ENCODE measurements at places on chromosomes 13 and 19.

DNA sequence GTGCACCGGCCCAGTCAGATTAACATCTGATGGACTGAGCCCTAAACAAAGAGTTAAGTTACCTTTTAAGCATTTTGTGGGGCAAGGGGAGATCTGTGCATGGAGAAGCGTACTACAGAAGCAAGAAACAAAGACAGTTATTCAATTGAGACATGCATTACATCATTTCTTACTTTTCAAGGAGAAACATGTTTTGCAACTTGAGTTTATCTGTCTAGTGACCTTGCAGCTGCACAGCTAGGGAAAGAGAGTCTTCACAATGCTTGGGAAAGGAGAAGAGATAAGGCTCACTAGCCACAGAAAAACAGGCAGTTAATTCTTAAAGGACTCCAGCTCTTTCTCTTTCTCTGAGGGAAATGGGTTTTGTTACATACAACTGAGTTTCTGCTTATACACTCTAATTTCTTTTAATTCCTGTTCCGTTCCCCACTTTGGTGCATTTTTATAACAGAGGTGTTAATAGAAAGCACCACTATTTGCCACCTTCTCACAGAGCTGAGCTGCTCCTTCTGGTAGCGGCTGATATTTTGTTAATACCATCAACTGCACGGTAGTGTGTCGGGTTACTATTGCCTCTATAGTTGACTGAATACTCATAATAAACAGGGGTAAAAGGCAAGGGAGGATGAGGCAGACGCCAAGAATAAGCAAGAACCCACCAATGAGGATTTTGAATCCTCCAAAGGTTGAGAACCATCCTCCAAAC lies 55.9 kb downstream of the ZNF431 start:
- peak; percentile 23 for DNase-seq

DNA sequence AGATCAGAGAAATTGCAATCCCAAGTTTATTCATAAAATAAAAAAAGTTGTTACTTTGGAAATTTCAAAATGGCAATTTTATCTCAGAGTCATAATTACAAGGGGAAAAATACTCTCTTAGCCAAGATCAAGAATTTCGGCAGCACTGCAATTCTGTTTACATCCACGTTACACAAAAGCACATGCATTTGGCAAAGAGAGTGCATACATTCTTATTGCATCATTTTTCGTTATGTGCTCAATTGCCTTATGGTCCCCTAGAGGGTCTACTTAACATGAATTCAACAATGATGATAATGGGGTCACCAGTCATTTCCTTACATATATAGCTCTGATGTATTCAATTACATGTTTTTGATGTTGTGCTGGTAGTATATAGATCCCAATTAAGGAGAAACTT lies 498.0 kb downstream of the DIAPH3 start:
- DNase-seq: no peak

- no peak for DNase-seq
Measured at GRCh38 chr13:93727211-93728141, 500.9 kb downstream of the GPC6 start.

DNA sequence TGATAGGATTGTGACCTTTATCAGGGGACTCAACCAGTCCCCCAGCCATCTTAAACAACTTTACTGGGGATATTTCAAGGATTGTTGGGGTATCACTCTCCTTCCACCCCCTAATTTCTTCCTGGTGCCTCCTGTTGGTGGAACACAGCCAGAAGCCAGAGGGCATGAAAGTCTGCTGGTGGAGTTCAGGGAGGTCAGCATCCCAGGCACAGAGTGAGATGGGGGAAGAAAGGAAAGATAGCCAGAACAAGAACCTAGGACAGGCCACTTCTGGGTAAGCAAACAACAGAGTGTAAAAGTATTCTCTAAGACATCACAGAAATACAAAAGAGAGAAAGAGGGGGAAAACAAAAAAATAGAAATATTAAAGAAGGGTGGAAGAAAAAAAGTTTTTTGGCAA lies 101.8 kb downstream of the SPRY2 start:
- DNase-seq: no peak

DNA sequence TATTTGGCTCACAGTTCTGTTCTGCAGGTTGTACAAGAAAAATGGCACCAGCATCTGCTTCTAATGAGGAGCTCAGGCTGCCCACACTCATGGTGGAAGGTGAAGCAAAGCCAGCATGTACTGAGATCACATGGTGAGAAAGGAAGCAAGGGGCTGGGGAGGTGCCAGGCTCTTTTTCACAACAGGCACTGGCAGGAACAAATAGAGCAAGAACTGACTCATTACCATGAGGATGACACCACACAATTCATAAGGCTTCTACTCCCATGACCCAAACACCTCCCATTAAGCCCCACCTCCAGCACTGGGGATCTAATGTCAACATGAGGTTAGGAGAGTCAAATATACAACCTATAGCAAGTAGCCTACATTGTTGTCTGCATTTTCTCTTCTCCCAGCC lies 522.6 kb downstream of the RFC3 start:
- no peak for DNase-seq

- DNase-seq: no peak
Measured at GRCh38 chr19:19597809-19598306, 20.6 kb downstream of the PBX4 start.

GRCh38 chr13:110336681-110337080 lies 29.6 kb downstream of the COL4A2 start:
- no peak for DNase-seq

- DNase-seq: peak; percentile 26
Measured at GRCh38 chr19:1324806-1325567, 39.3 kb downstream of the EFNA2 start.

- DNase-seq: no peak
Measured at GRCh38 chr13:21924958-21925357, 254.1 kb downstream of the FGF9 start.

- no peak for DNase-seq
Measured at GRCh38 chr19:51722492-51722891, 1.3 kb downstream of the HAS1 start.

GRCh38 chr19:34365463-34366401 lies 736 bp downstream of the GPI start:
- DNase-seq: peak; percentile 29

GRCh38 chr13:99709134-99709533 lies 207.9 kb downstream of the TM9SF2 start:
- no peak for DNase-seq

DNA sequence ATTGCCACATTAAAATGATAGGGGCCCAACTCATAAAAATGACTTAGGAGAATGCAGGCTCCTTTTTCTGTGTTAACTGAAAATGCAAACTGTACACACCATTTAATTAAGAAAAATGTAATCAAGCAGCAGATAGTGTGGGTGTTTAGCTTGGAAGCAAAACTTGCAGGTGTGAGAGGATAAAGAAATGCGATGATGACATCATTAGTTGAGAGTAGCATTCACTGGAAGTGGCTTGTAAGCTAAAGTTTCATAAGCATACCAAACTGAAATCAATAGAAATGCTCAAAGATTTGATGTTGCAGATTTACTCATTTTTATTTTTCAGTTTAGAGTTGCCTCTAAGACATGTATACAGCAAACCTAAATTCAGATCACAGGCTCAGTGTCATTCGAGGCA lies 86.6 kb downstream of the PRR20E start:
- DNase-seq: no peak

DNA sequence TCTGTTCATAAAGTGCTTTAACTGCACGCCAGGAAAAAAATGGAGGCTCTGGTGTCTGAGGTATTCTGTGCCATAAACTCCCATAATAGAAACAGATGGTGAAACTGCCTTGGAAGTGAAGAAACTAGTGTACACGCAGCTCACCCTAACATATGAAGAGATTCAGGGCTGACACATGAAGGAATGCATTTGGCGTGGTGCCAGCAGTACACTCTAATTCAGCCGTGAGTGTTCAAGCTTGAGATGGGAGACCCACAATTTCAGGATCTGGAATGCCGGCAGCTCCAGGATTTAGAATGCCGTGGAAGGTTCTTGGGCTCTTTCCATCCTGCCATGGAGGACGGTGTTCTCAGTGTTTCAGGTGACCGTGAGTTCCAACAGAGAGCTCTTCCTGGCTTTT lies 478.4 kb downstream of the TSHZ3 start:
- DNase-seq: peak; percentile 0

- DNase-seq: no peak
Measured at GRCh38 chr19:7579182-7579581, 16.5 kb upstream of the CAMSAP3 start.

DNA sequence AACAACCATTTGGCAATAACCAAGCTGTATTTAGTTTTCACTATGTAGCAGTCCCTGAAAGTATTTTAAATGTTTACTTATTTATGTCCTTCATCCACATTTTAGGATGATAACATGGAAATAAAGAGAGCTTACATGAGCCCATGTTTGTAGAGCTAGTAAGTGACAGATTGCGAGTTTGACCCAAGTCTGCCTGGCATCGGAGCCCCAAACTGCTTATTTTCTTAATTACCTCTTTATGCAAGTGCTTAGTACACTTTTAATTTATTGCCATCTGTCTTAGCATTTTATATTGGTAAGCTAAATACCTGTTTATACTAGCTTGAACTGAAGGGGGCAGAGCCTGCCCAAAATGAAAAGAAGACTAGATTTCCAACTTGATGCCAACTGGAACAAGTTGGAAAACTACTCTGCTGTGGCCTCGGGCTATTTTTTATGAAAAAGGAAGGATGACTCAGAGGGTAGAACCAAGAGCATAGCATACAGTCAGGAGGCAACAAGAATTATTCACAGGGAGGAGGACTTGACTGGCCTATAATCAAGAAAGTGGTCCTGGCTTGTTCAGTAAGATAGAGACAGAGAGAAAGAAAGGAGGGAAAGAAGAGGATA lies 150.2 kb downstream of the NDFIP2 start:
- no peak for DNase-seq

- no peak for DNase-seq
Measured at GRCh38 chr19:19788015-19788414, 33.5 kb downstream of the ZNF506 start.

DNA sequence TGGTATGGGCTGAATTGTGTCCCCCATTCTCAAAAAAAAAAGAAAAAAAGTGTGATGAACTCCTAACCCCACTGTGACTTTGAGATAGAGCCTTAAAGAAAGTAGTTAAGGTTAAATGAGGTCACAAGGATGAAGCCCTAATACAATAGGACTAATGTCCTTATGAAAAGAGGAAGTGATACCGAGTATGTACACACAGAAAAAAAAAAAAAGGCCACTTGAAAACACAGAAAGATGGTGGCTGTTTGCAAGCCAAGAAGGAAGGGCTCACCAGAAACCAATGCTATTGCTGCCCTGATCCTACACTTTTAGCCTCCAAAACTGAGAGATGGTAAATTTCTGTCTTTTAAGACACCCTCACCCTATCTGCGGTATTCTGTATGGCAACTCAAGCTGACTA lies 955.6 kb downstream of the PCDH17 start:
- no peak for DNase-seq

DNA sequence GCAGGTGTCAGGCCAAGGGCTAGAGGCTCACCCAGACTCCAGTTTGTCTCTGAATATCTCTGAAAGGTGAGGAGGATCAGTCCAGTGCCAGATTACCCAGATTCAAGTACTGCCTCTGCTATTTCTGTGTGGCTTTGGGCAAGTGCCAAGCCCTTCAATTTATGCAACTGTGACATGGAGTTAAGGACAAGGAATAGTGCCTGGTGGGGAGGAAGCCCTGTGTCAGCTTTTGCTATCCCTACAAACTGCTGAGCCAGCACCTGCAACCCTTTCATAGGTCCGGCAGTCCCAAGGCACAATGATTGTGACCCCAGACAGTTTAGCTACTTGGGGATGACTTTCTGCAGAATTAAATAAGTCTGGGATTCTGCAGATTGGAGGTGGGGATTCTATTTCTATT lies 123.0 kb downstream of the KL start:
- no peak for DNase-seq

- DNase-seq: no peak
Measured at GRCh38 chr13:59247171-59247570, 916.6 kb downstream of the DIAPH3 start.

DNA sequence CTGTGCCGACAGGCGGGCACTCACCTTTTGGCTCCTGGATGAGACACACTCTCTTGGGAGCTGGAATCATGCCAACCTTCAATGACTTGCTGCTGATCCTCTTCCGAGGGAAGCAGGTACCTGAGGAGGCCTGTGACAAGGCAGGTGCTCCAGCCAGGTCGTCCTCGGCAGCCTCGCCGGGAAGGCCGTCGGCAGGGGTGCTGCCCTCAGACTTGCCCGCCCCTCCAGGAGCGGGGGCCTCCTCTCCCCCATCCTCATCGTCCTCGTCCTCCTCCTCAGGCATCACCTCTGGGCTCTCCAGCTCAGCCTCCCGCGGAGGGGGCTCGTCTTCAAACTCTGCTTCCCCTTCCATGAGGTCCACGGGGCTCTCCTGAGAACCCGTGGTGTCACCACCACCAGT lies 29.2 kb downstream of the SUGP2 start:
- no peak for DNase-seq

- no peak for DNase-seq
Measured at GRCh38 chr19:41261474-41262190, 2.5 kb upstream of the HNRNPUL1 start.

- no peak for DNase-seq
Measured at GRCh38 chr13:73782450-73783449, 351.5 kb downstream of the KLF12 start.

- DNase-seq: no peak
Measured at GRCh38 chr19:43371909-43372308, 18.4 kb downstream of the CD177 start.

GRCh38 chr19:56123266-56123891 lies 2.3 kb upstream of the ZNF787 start:
- DNase-seq: no peak

GRCh38 chr13:97432232-97432916 lies 1.6 kb upstream of the RAP2A start:
- DNase-seq: no peak

- no peak for DNase-seq
Measured at GRCh38 chr13:79549355-79550106, 68.6 kb downstream of the NDFIP2 start.

DNA sequence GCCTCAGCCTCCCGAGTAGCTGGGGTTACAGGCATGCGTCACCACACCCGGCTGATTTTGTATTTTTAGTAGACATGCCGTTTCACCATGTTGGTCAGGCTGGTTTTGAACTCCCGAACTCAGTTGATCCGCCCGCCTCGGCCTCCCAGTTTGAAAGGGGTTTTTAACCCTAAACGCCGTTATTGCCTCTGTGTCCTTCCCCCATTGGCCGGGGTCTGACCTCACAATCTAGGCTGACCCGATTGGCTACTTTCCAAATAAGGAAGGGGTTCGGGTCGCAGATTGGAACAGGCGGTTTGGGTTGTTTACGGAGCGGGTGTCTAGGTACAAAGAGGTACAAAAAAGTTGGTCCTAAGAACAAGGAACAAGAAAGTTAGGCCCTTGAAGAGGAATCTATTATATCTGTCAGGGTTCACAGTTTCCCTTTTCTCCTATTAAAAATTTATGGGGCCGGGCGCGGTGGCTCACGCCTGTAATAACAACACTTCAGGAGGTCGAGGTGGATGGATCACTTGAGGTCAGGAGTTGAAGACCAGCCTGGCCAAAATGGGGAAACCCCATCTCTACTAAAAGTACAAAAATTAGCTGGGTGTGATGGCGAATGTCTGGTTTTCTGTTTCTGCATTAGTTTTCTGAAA lies 1.0 kb downstream of the ZNF253 start:
- DNase-seq: peak; percentile 22

GRCh38 chr19:38840583-38840968 lies 9.0 kb upstream of the ECH1 start:
- DNase-seq: no peak
